Lung (tissue), 17 donors: ENCODE measurements at places on chromosomes 5 and 9. TPM values are rescaled to one million over a fixed set of nuclear protein-coding genes. Genes with fewer than 3 reads are reported as not detected.
A peak's percentile ranks its signal among the peaks of the same experiment; 100 is the strongest.

- H3K4me3 ChIP-seq: no peak overlapping the region
- H3K27ac ChIP-seq: no peak overlapping the region
- no peaks in the 10 kb centered on the region for H3K4me1 ChIP-seq
- no peaks in the 10 kb centered on the region for H3K27me3 ChIP-seq
- H3K36me3 ChIP-seq: no peaks in the 10 kb centered on the region
These were observed 644.3 kb downstream of the ACTL7B start for GRCh38 chr9:108211411-108211955.

The SHISAL2B gene
- 0.34 TPM for total RNA-seq

GRCh38 chr5:28542987-28543386 is 1504.6 kb upstream of the CDH9 start:
- no peaks in the 10 kb centered on the region for H3K36me3 ChIP-seq
- no peak overlapping the region for H3K4me3 ChIP-seq
- H3K27ac ChIP-seq: no peak overlapping the region
- H3K27me3 ChIP-seq: no peaks in the 10 kb centered on the region

DNA sequence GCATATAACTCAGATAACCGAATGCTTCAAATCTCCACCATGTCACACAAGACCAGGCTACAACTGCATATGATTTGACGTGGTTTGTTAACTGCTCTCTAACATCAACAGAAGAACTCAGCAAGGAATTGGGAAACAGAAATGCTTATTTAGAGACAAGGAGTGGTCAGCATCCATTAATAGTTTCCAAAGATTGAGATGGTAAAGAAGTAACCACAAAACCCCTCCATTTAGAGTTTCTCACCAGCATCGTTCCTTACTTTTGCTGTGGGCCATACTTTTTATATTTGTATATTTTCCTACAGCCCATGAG is 25.2 kb downstream of the DPYSL3 start:
- H3K27me3 ChIP-seq: no peaks in the 10 kb centered on the region
- no peak overlapping the region for H3K4me3 ChIP-seq
- DNase-seq: no peak
- H3K4me1 ChIP-seq: peaks cover 11% of the 10 kb centered on the region
- H3K27ac ChIP-seq: no peak overlapping the region

DNA sequence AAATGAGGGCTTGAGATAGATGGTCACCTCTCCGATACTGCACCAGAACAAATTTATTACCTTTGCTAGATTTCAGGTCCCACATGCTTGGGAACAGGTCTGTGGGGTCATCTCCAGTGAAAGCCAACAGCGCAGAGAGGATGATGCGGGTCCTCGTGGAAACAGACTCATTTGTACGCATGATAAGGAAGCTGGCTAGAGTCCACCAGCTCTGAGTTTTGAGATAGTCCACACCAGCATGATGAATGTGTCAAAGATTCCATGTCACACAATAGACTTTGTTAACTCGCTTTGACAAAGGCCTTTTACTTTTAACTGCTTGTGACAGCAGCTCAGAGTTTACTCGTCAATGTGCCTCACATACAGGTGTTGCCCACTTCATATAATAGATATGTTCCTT is 105.4 kb upstream of the TBCA start:
- no peak overlapping the region for H3K27ac ChIP-seq
- peaks cover 2% of the 10 kb centered on the region for H3K4me1 ChIP-seq
- no peak for DNase-seq

DNA sequence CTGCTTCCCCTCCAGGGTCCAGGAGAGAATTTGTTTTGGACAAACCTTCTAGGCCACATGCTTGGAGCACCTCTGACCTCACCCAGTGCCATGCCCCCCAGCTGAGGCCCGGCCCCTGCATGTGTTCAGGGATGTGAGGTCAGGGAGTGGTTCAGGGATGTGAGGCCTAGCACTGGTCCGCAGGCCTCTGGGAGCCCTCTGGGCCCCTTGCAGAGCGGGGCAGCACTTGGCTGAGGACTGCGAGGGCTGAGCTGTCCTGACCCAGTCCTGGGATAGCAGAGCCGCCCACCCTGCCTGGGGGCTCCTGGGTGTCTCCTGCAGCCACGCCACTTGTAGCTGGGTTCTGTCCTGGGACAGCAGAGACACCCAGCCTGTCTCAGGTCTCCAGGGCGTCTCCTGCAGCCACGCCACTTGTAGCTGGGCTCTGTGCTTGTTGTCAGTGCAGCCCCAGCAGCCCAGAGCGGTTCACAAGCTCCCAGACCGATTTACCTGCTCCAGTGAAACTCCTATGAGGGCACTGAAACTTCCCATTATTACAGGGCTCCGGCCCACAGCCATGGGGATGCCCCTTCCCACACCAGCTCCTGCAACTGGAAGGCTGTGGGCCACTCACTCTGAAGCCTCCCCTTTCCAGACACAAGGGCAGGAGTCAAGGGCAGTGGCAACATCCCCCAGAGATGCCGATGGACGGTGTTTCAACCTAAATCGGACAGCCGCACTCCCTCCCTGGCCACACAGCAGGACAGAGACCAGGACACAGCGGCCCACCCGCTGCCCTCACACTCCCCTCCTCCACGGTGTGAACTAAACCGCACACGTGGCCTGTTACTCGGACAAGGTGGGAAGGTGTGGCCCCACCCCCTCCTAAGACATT is 5.4 kb upstream of the CEP72 start:
- no peak overlapping the region for H3K27ac ChIP-seq
- DNase-seq: no peak
- no peaks in the 10 kb centered on the region for H3K4me1 ChIP-seq
- H3K36me3 ChIP-seq: no peaks in the 10 kb centered on the region
- H3K27me3 ChIP-seq: no peaks in the 10 kb centered on the region
- no peak overlapping the region for H3K4me3 ChIP-seq

The CEL gene
- 6.3 TPM for total RNA-seq

The SOHLH1 gene
- not detected for total RNA-seq

DNA sequence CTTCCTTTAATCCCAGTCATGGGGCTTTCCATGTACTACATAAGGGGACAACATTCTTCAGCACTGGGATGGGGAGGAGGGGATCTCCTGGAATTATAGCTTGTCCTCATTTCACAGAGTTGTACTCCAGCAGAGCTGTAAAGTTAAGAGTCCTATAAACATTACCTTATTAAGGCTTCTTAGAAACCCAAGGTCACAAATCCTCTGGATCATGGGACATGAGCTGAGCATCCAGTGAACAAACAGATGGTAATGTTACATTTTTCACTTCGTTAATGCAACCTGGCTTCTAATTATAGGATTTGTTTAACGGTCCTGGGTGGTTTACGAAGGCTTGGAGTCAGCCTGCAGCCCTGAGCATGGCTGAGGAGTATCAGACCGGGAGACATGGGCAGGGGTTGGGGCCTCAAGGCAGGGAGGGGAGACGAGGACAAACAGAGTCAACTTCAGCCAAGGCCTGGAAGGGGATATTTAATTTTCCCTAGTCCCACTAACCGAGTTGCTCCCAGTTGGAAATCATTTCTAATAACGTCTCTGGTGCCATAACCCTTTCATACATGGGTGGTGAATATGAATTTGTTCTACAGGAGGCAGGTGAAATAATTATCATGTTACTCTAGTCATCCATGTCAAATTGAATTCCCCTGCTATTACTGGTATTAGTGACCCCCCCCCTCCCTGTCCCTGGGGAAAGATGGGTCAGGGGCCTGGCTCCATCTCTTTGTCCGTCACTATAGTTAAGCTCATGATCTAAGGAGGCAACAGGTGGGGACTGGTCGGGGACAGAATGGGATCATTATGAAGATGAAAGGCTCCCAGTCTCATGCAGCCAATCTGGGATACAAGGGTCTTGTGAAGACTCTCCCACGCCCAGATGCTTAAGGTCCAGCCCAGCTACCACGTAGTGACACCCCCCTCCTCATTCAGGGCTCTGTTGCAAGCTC is 10.7 kb upstream of the IL17B start:
- no peaks in the 10 kb centered on the region for H3K36me3 ChIP-seq
- H3K27ac ChIP-seq: peak overlapping the region; percentile 28

DNA sequence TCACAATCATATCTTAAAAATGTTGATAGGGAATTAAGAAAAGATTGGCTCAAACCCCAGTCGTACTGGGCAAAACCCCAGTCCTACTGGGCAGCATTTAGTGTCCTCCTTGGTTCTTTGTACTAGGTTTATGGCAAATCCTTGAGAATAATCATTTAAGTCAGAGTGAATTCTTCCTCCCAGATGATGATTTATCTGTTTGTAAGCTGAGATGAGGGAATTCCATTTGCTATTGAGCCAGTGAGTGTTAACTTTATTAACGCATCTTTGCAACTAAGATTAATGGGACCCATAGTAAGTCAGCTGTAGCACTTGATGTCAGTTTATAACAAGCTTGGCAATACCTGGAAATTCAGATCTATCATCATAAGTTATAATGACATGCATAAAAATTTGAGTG is 821.8 kb upstream of the DMAC1 start:
- no peak overlapping the region for H3K4me3 ChIP-seq
- no peaks in the 10 kb centered on the region for H3K27me3 ChIP-seq
- no peak overlapping the region for H3K27ac ChIP-seq
- no peaks in the 10 kb centered on the region for H3K4me1 ChIP-seq
- no peaks in the 10 kb centered on the region for H3K36me3 ChIP-seq

DNA sequence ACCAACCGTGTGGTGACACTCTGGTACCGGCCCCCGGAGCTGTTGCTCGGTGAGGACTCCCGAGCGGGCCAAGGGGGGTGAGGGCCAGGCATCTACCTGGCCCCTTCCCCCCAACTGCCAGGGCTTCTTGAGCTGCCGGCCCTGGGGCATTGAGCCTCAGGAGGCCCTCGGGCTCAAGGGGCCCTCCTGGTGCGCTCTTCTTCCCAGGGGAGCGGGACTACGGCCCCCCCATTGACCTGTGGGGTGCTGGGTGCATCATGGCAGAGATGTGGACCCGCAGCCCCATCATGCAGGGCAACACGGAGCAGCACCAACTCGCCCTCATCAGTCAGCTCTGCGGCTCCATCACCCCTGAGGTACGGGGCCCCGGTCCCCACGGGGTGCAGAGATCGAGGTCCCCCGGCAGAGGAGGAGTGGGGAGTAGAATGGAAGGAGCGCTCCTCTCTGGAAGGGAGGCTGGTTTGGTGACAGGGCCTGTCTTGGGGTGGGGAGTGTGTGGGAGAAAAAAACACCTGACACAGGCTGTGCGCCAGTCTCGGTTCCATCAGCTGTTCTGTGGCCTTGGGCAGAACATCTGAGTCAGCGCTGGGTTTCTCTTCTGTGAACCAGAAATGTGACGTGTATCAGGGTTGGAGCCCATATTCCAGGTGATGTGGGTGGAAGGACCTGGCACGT is 2.6 kb downstream of the CDK9 start:
- H3K27me3 ChIP-seq: no peaks in the 10 kb centered on the region
- H3K4me1 ChIP-seq: no peaks in the 10 kb centered on the region
- DNase-seq: no peak
- H3K27ac ChIP-seq: no peak overlapping the region
- peaks cover 45% of the 10 kb centered on the region for H3K36me3 ChIP-seq
- no peak overlapping the region for H3K4me3 ChIP-seq

- no peak overlapping the region for H3K27ac ChIP-seq
- H3K4me3 ChIP-seq: no peak overlapping the region
- no peaks in the 10 kb centered on the region for H3K27me3 ChIP-seq
- no peak for DNase-seq
- H3K4me1 ChIP-seq: no peaks in the 10 kb centered on the region
- no peaks in the 10 kb centered on the region for H3K36me3 ChIP-seq
These were observed 105.3 kb downstream of the NDUFAF2 start for GRCh38 chr5:61050292-61050691.

GRCh38 chr5:74919041-74919440 is 52.9 kb upstream of the FAM169A start:
- no peaks in the 10 kb centered on the region for H3K36me3 ChIP-seq
- H3K27me3 ChIP-seq: no peaks in the 10 kb centered on the region
- no peak for DNase-seq
- H3K4me1 ChIP-seq: no peaks in the 10 kb centered on the region
- H3K27ac ChIP-seq: no peak overlapping the region

- DNase-seq: no peak
- H3K4me1 ChIP-seq: no peaks in the 10 kb centered on the region
- no peak overlapping the region for H3K27ac ChIP-seq
These were observed 48.9 kb downstream of the NUDT12 start for GRCh38 chr5:103513701-103514100.

The LRSAM1 gene
- total RNA-seq: 19.5 TPM

DNA sequence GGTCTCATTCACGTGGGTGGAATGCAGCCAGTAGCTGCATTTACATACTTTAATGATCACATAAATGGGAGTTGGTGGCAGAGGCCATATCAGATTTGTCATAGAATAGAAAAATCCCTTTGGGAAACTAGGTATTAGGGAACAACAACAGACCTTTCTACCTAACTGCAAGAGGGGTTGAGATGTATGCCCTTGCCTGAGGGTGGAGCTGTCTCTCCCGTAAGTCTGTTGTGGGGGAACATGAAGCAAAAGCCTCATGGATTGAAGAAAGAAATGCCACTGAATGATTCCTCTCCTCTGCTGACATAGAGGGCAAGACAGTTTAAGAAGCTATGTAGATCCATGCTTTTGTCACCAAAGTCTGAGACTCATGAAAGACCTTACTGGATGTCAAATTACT is 461.3 kb downstream of the SPOCK1 start:
- H3K4me1 ChIP-seq: no peaks in the 10 kb centered on the region
- no peak overlapping the region for H3K27ac ChIP-seq
- no peaks in the 10 kb centered on the region for H3K27me3 ChIP-seq
- no peak for DNase-seq
- H3K36me3 ChIP-seq: no peaks in the 10 kb centered on the region

The TMEM167A gene
- total RNA-seq: 70.3 TPM
